ENCODE measurements at places on chromosomes 5 and 9.

DNA sequence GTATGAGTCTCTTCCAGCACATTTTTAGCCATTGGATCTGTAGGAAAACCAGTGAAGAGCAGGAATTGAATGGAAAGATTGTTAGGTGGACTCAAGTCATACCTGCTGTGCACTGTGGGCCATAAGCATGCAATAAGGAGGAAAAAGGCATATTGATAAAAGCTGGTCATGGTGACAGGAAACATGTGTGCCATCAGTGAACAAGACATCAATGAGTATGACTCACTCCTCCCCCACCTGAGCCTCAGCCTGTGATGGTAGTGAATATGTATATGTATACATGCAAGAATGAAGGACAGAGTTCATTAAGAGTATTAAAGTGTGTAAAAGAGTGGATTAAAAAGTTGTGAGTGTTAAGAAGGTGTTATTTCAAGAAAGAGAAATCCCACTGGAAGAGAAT is 164.5 kb downstream of the TMEM38B start:
- no peak for DNase-seq

- DNase-seq: no peak
These were observed 59.9 kb upstream of the EXOC3 start for GRCh38 chr5:383066-383465.

- DNase-seq: no peak
These were observed 233.7 kb downstream of the ADAMTSL1 start for GRCh38 chr9:18707489-18708205.

GRCh38 chr9:16828340-16829281 is 41.9 kb downstream of the BNC2 start:
- no peak for DNase-seq

DNA sequence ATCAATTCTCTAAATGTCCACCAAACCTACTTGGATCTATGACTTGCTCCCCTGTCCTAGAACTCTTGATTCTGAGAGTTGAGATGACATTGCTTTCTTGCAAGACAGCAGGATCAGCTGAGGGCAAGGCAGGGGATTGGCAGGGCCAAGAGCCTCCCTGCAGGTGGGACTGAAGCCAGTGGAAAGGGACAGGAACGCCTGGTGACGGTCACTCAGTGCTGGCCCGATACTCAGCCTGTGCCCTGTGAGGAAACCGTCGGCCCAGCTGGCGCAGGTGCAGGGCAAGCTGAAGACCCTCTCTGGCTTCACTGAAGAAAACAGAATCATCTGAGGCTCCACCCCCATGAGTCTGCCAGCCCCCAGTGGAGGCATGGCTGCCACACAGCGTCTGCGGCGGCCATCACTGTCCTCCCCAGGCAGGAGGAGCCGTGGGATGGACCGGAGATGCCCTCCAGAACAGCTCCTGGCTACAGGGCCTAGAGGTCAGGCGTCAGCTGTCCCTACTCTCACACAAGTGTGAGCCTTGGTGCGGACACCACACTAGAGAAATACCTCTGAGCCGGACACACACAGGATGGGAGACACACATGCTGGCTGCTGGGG is 14.7 kb downstream of the UBAC1 start:
- DNase-seq: no peak

GRCh38 chr5:113703266-113703665 is 189.8 kb downstream of the YTHDC2 start:
- DNase-seq: no peak

DNA sequence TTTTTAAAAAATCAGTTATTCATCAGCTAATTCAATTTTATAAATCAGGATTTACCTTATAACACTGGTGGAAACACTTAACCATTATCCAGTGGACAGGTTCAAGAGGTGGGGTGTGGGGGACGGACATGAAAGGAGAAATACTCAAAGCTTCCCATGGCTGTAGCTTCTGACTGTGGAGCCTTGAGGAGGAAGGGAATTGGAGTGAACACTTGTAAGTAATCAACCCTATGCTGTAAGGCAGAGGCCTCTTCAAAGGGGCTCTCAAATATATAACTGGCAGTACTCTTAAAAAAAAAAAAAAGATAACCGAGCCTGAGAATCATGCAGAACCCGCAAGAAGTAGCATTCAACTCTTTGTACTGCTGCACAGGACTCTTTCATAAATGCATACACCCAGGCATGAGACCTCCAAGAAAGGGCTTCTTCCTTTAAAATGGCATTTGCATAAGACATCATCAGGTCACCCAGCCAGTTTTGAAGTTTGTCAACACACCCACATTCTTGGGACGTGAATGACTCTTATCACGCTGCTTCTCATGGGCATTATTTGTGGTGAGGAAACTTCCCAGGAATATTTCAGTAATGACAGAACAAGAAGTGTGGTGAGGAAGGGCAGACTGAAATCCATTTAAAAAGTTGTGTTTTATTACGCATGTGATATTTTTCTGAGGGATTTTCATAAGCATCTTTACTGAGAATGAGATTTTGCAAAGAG is 8.1 kb downstream of the OSMR start:
- no peak for DNase-seq

DNA sequence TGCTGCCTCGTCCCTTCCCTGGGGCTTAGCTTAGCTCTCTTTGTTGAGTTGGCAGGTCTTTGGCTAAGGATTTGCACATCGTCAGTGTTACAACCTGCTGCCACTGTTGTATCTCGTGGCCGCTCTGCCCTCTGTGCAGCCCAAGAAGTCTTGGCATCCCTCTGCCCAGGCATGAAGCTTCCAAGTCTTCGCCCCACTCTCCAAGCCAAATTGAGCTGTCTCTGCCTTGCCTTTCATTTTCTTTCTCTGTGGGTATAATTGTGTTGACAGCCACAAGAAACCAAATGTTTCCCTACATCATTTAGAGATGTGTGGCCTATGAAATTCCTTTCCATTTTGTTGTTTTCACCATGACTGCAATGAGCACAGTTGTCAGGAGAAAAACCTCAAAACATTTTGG is 29.6 kb upstream of the MED27 start:
- no peak for DNase-seq

DNA sequence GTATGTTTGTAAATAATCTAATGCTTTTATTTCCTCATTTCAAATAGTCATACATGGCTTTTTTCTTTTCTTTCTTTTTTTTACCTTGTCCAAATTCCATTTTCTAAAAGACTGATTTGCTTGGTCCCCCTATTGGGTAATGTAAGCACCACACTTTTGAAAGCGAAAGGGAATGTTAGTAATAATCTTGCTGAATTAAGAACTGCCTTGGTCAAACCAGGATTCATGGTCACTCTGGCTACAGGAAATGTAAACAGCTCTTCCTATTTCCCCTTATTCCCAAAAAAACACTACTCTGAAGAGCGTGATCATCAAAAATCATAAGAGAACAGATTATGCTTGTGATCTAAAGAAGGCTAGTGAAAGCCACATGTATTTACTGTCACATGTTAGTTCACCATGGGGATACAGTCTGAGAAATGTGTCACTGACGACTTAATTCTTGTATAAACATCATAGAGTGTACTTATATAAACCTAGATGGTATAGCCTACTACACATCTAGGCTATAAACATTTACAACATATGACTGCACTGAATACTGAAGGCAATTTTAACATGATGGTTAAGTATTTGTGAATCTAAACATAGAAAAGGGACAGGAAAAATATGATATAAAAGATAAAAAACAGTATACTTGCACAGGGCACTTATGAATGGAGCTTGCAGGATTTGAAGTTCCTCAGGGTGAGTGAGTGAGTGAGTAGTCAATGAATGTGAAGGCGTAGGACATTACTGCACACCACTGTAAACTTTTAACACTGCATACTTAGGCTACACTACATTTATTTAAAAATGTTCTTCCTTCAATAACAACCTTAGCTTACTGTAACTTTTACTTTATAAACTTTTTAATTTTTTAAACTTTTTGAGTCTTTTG is 75.3 kb downstream of the HMGCR start:
- no peak for DNase-seq

- DNase-seq: no peak
These were observed 1061.8 kb downstream of the CDH12 start for GRCh38 chr5:21791304-21791703.

- no peak for DNase-seq
These were observed 93.4 kb upstream of the CCDC112 start for GRCh38 chr5:115389799-115390382.

Data from T-cell (primary cell).